HepG2 (cell line): ENCODE measurements at places on chromosomes 3 and 15. TPM values are rescaled to one million over a fixed set of nuclear protein-coding genes. Genes with fewer than 3 reads are reported as not detected.

DNA sequence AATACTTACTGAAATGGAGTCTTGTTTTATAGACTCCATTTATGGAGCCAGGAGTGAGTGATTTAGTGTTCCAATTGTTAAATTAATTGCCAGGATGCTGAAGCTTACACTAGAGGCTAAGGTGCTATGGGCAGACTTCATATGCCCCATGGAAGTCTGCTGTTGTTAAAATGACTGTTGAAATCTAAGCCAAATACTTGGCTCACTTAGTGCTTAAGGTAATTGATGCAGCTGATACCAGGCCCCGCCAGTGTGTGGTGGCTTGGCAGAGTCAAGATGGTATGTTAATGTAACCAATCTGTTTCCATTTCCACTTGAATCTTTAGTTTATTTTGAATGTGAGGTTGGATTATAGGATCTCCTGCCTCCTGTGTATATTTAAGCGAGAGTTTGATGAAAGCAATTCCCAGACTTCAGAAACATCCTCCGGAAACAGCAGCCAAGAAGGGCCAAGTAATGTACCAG, 187.1 kb downstream of the ITPR1 start:
- H3K36me3 ChIP-seq, result 0 out of 3 replicates have a peak, but pooled peaks cover 14% of the 10 kb centered on the region
- no peak for DNase-seq
- H3K4me3 ChIP-seq, result no peak overlapping the region
- no peak overlapping the region for H3K27ac ChIP-seq
- 0 out of 2 replicates have a peak, but pooled peaks cover 7% of the 10 kb centered on the region for H3K4me1 ChIP-seq

DNA sequence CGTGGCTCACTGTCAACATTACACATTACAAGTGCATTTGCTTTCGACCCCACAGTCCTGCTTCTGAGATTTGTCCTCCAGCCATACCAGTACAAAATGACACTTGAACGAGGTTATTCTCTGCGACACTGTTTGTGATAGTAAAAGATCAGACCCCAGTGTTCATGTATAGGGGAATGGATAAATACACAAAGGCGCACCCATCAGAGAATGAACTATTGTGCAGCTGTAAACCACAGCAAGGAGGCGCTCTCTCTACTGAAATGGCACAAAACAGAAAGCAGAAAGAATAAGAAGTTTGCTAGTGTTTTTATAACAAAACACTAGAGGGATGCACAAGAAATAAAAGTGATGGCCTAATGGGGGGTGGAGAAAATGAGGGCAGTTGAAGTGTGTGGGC, 4.9 kb upstream of the CHSY1 start:
- no peaks in the 10 kb centered on the region for H3K36me3 ChIP-seq
- H3K27ac ChIP-seq, result no peak overlapping the region
- H3K4me3 ChIP-seq, result no peak overlapping the region
- DNase-seq, result no peak
- H3K4me1 ChIP-seq, result peaks cover 42% of the 10 kb centered on the region
- no peaks in the 10 kb centered on the region for H3K27me3 ChIP-seq

GRCh38 chr3:36738702-36739101, 25.7 kb downstream of the DCLK3 start:
- no peaks in the 10 kb centered on the region for H3K27me3 ChIP-seq
- no peak overlapping the region for H3K4me3 ChIP-seq
- no peak overlapping the region for H3K27ac ChIP-seq
- H3K36me3 ChIP-seq, result no peaks in the 10 kb centered on the region
- no peaks in the 10 kb centered on the region for H3K4me1 ChIP-seq

GRCh38 chr3:134775831-134776230, 19.2 kb upstream of the EPHB1 start:
- H3K36me3 ChIP-seq, result no peaks in the 10 kb centered on the region
- H3K4me3 ChIP-seq, result no peak overlapping the region
- no peak for DNase-seq
- H3K4me1 ChIP-seq, result no peaks in the 10 kb centered on the region
- H3K27me3 ChIP-seq, result 0 out of 3 replicates have a peak, but pooled peaks cover 2% of the 10 kb centered on the region
- no peak overlapping the region for H3K27ac ChIP-seq

The FETUB gene
- polyA plus RNA-seq, result 3.1 and 4.4 TPM in 2 replicates

DNA sequence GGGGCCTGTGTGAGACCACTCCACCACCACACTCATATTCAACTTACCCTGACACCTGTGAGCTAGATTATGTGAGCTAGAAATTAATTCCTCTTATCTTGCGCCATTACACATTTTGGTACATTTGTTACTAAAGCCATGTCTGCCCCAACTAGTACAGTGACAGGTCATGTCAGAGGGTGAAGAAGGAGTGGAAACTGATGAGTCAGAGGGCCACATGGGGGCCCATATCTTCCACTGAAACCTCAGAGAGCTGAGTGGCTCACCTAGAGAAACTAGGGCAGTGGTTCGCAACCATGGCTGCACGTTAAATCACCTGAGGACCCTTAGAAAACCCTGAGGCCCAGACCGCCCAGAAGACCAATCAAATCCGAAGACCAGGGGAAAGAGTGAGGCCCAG, 15.7 kb upstream of the MEF2A start:
- no peaks in the 10 kb centered on the region for H3K4me1 ChIP-seq
- DNase-seq, result no peak
- H3K36me3 ChIP-seq, result no peaks in the 10 kb centered on the region
- H3K27ac ChIP-seq, result no peak overlapping the region
- H3K4me3 ChIP-seq, result no peak overlapping the region

GRCh38 chr3:39185326-39185958, 7.0 kb downstream of the XIRP1 start:
- H3K27ac ChIP-seq, result no peak overlapping the region
- no peak overlapping the region for H3K4me3 ChIP-seq
- peaks cover 31% of the 10 kb centered on the region; the same call in 2 of the 3 replicates for H3K27me3 ChIP-seq
- H3K4me1 ChIP-seq, result peaks cover 8% of the 10 kb centered on the region
- no peaks in the 10 kb centered on the region for H3K36me3 ChIP-seq

DNA sequence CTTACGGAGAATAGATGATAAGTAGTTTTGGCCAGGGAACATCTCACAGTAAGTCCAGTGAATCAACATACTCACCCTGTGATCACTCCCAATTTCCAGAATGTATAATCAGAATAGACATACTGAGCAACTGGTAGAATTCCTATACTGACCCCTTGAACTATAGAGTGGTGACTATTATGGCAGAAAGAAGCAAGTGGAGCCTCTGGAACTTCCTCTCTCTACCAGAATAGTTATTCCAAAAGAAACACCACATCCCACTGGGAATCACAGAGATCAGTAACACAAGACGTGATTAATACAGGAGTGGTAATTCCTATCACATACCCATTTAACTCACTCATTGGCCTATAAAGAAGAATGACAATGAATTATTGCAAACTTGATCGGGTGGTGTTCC, 50.1 kb upstream of the TRIM42 start:
- H3K36me3 ChIP-seq, result no peaks in the 10 kb centered on the region
- H3K27me3 ChIP-seq, result no peaks in the 10 kb centered on the region
- H3K4me3 ChIP-seq, result no peak overlapping the region
- H3K4me1 ChIP-seq, result no peaks in the 10 kb centered on the region

DNA sequence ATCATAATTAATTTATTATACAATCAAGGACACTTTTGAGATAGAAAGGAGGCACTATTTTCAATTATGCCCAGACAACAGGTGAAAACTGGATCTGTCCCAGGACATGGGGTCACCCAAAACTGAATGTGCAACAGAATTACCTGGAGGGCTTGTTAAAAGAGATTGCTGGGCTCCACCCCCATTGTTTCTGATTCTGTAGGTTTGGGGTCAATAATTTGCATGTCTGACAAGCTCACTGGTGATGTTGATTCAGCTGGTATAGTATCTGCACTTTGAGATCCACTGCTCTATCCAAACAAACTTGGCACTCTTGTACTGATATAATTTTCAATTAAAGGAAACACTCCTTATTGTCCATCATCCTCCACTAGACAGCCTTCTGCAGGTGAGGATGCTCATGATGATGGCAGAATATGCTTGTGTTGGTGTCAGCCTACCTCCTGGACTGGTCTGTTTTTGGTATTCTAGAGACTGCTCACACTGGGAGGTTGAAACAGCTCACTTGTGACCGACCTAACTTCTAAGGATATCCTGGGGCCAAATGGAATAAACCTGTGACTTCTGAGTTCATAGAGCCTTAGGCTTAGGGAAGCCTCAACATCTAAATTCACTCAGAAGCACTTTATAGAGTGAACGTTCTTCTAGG, 2.2 kb downstream of the P2RY14 start:
- no peaks in the 10 kb centered on the region for H3K4me1 ChIP-seq
- H3K36me3 ChIP-seq, result no peaks in the 10 kb centered on the region
- H3K27ac ChIP-seq, result no peak overlapping the region
- H3K27me3 ChIP-seq, result no peaks in the 10 kb centered on the region

GRCh38 chr3:37395286-37395685, 220.9 kb upstream of the LRRFIP2 start:
- H3K4me1 ChIP-seq, result no peaks in the 10 kb centered on the region
- H3K27ac ChIP-seq, result no peak overlapping the region
- H3K36me3 ChIP-seq, result peaks cover 7% of the 10 kb centered on the region; the same call in 1 of the 2 replicates

The CIB2 gene
- polyA plus RNA-seq, result 1.4 and 4.5 TPM in 2 replicates

DNA sequence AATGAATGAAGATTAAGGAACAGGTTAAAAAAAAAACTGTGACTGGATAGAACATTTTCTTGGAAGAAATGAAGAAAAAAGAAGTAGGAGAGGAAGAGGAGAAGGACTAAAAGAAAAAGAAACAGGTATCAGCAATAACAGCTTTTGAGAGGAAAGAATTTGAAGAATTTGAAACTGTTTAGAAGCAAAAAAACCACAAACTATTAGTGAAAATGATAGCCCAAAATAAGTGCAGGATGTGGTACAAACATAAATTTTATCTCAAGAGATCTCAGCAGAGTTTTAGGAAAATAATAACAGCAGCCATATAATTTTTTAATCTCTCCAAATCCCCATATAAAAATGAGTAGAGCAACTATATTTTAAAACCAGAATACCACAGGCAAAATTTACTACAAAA, 8.8 kb upstream of the A4GNT start:
- H3K4me1 ChIP-seq, result 0 out of 2 replicates have a peak, but pooled peaks cover 2% of the 10 kb centered on the region
- H3K27me3 ChIP-seq, result no peaks in the 10 kb centered on the region
- no peak for DNase-seq
- no peaks in the 10 kb centered on the region for H3K36me3 ChIP-seq
- H3K4me3 ChIP-seq, result no peak overlapping the region

- no peak overlapping the region for H3K4me3 ChIP-seq
- H3K27me3 ChIP-seq, result no peaks in the 10 kb centered on the region; the same call in 1 of the 2 replicates
- no peaks in the 10 kb centered on the region for H3K36me3 ChIP-seq
- no peak overlapping the region for H3K27ac ChIP-seq
Observed at GRCh38 chr3:99656624-99657023, 18.2 kb downstream of the COL8A1 start.

- H3K4me3 ChIP-seq, result no peak overlapping the region
- peaks cover 64% of the 10 kb centered on the region for H3K4me1 ChIP-seq
- no peaks in the 10 kb centered on the region for H3K27me3 ChIP-seq
- DNase-seq, result no peak
Observed at GRCh38 chr15:65051266-65051665, 6.1 kb downstream of the SLC51B start.

GRCh38 chr3:110944782-110945181, 126.8 kb upstream of the NECTIN3 start:
- peak; percentile 52 for DNase-seq
- H3K4me3 ChIP-seq, result no peak overlapping the region
- H3K27me3 ChIP-seq, result no peaks in the 10 kb centered on the region
- peaks cover 56% of the 10 kb centered on the region for H3K4me1 ChIP-seq
- H3K36me3 ChIP-seq, result no peaks in the 10 kb centered on the region
- no peak overlapping the region for H3K27ac ChIP-seq

The DLEC1 gene
- polyA plus RNA-seq, result 0.09 and 0.13 TPM in 2 replicates

The ERC2 gene
- polyA plus RNA-seq, result 0.08 and 0.16 TPM in 2 replicates

The LSAMP gene
- polyA plus RNA-seq, result not detected in 2 replicates

- H3K27ac ChIP-seq, result no peak overlapping the region
- H3K4me3 ChIP-seq, result no peak overlapping the region
- H3K4me1 ChIP-seq, result no peaks in the 10 kb centered on the region
- DNase-seq, result no peak
Observed at GRCh38 chr3:23711916-23712494, 93.8 kb upstream of the UBE2E1 start.

The TJP1 gene
- polyA plus RNA-seq, result 24.7 and 27.1 TPM in 2 replicates

The ACAA1 gene
- 188 and 221 TPM in 2 replicates for polyA plus RNA-seq
